ENCODE measurements at places on chromosomes 5 and 9. TPM values are rescaled to one million over a fixed set of nuclear protein-coding genes. Genes with fewer than 3 reads are reported as not detected.
A peak's percentile ranks its signal among the peaks of the same experiment; 100 is the strongest.

PCDHB14 gene
- total RNA-seq, result 8.4 TPM

DBH gene
- 0.08 TPM for total RNA-seq

TLX3 gene
- 0.23 TPM for total RNA-seq

CSF2 gene
- not detected for total RNA-seq

CDH10 gene
- 15.8 TPM for total RNA-seq

CDH12 gene
- 0.26 TPM for total RNA-seq

GRCh38 chr9:24071091-24071490 is 245.1 kb upstream of the ELAVL2 start:
- DNase-seq, result no peak
- no peaks in the 10 kb centered on the region for H3K27me3 ChIP-seq
- H3K36me3 ChIP-seq, result no peaks in the 10 kb centered on the region
- no peaks in the 10 kb centered on the region for H3K4me1 ChIP-seq
- no peak overlapping the region for H3K4me3 ChIP-seq
- no peak overlapping the region for H3K27ac ChIP-seq

- H3K36me3 ChIP-seq, result peaks cover 27% of the 10 kb centered on the region
- no peaks in the 10 kb centered on the region for H3K27me3 ChIP-seq
These were observed 39.9 kb downstream of the STXBP1 start for GRCh38 chr9:127651697-127652610.

DNA sequence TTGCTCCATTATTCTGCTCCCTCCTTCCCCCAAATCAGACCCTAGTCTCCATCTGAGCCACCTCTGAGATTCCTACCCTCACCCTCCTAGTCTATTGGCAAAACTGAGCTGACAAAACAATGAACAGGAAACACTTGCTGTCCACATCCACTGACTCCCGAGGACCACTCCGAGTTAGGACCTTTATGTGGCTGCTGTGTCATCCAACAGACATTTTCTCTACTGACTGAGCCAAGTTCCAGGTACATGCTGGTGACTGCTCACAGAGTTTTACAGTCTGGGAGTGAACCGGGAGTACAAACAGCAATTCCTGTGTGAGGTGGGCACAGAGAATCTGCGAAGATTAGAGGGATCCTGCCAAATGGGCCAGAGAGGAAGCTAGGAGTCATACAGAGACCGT is 39.2 kb downstream of the CFAP90 start:
- H3K4me1 ChIP-seq, result peaks cover 9% of the 10 kb centered on the region
- peaks cover 1% of the 10 kb centered on the region for H3K27me3 ChIP-seq
- DNase-seq, result no peak
- H3K4me3 ChIP-seq, result no peak overlapping the region
- H3K27ac ChIP-seq, result no peak overlapping the region
- no peaks in the 10 kb centered on the region for H3K36me3 ChIP-seq

- no peak for DNase-seq
- H3K36me3 ChIP-seq, result peaks cover 3% of the 10 kb centered on the region
- no peak overlapping the region for H3K27ac ChIP-seq
- no peaks in the 10 kb centered on the region for H3K27me3 ChIP-seq
- peaks cover under 1% of the 10 kb centered on the region for H3K4me1 ChIP-seq
- no peak overlapping the region for H3K4me3 ChIP-seq
These were observed 6.8 kb downstream of the LSM11 start for GRCh38 chr5:157750320-157750719.

DNA sequence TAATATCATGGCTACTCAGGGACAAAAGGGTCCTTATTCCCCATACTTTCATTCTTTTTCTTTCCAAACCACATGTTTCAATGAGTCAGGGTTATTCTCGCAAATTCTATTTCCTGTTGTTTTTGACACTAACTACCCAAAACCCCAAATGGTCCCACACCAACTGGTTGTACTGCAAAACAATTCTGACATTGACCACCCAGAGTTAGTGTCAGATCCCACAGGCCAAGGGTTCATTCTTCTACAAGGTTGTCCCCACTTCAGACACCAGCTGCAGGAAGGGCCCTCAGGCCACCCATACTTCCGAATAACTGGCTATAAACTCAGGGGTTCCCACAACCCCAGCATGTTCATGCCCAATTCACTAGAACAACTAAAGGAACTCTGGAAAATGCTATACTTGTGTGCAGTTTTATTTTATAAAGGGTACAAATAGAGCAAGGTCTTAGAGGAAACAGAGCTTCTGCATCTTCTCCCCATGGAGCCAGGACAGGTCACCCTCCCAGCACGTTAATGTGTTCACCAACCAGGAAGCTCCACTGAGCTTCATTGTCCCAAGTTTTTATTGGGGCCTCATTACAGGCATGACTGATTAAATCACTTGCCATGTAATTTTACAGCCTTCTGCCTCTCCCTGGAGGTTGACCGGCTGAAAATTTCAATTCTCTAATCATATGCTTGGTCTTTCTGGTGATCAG is 334.8 kb downstream of the DRD1 start:
- peaks cover 2% of the 10 kb centered on the region for H3K27me3 ChIP-seq
- no peak overlapping the region for H3K27ac ChIP-seq
- peaks cover 3% of the 10 kb centered on the region for H3K4me1 ChIP-seq
- H3K36me3 ChIP-seq, result no peaks in the 10 kb centered on the region
- no peak overlapping the region for H3K4me3 ChIP-seq

GRCh38 chr9:83975300-83975699 is 4.7 kb downstream of the HNRNPK start:
- peak overlapping the region; percentile 2 for H3K27ac ChIP-seq
- H3K36me3 ChIP-seq, result peaks cover 59% of the 10 kb centered on the region
- peak overlapping the region; percentile 63 for H3K4me3 ChIP-seq
- peaks cover 14% of the 10 kb centered on the region for H3K27me3 ChIP-seq
- peaks cover 27% of the 10 kb centered on the region for H3K4me1 ChIP-seq
- DNase-seq, result no peak

DNA sequence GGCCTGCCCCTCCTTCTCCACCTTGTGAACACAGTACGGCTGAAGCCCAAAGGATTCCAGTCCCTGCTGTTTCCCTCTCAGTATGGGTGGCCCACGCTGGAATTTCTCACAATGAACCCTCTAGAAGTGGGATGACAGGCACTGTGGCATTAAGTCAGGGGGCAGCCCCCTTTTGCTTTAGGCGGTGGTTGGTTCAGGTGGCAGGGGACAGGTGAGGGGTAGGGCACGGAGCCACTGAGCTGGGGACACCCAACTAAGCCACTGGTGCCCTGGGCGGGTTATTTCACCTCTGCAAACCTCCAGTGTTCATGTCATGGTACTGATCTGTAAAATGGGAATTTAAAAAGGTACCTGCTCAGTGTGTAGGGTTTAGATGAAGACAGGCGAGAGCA is 7.6 kb downstream of the SPACA9 start:
- H3K36me3 ChIP-seq, result no peaks in the 10 kb centered on the region
- H3K27me3 ChIP-seq, result peaks cover 8% of the 10 kb centered on the region
- DNase-seq, result no peak
- H3K4me3 ChIP-seq, result no peak overlapping the region
- no peak overlapping the region for H3K27ac ChIP-seq

DNA sequence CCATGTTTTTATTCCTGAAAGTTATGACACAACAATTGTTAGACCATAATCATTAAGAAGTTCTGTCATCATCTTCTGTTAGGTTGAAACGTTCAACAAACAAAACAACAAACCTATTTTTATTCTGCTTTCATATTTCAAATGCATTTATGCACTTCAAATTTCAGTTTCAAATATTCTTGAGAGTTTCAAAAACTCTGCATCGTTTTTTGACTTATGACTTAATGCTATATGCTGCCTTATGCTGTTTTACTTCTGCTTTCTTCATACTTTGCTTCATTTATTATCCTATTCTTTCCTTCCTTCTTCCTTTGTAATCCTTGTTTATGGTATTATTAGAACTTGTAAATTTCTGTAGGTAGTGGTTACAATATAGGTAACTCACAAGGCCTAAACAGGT is 95.0 kb downstream of the PCSK1 start:
- H3K4me1 ChIP-seq, result no peaks in the 10 kb centered on the region
- no peak for DNase-seq
- no peak overlapping the region for H3K27ac ChIP-seq
- no peaks in the 10 kb centered on the region for H3K27me3 ChIP-seq
- no peaks in the 10 kb centered on the region for H3K36me3 ChIP-seq

- H3K27me3 ChIP-seq, result peaks cover 2% of the 10 kb centered on the region
- DNase-seq, result no peak
- no peaks in the 10 kb centered on the region for H3K36me3 ChIP-seq
- H3K27ac ChIP-seq, result no peak overlapping the region
- H3K4me3 ChIP-seq, result no peak overlapping the region
These were observed 61.7 kb downstream of the JMY start for GRCh38 chr5:79297661-79298060.

DNA sequence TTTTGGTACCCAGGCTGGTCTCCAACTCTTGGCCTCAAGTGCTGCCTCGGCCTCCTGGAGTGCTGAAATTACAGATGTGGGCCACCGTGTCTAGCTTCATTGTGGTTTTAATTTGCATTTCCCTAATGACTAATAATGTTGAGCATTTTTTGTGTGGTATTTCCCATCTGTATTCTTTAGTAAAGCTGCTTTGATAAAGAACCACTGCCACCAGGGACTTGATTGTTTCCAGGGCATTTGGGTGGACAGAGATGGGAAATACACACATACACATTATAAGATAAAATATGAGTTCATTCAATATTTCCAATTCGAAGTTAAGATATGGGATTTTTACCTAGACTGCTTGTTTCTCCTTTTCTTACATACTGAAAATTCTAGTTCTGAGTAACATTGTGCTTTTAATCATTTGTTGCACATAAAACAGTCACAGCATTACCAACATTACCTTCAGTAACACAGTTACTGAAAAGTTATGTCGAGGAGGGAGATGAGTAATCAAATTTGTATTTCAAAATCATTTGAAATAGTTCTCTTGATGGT is 28.9 kb downstream of the HABP4 start:
- no peaks in the 10 kb centered on the region for H3K36me3 ChIP-seq
- H3K4me1 ChIP-seq, result no peaks in the 10 kb centered on the region
- no peak overlapping the region for H3K4me3 ChIP-seq
- no peaks in the 10 kb centered on the region for H3K27me3 ChIP-seq

DNA sequence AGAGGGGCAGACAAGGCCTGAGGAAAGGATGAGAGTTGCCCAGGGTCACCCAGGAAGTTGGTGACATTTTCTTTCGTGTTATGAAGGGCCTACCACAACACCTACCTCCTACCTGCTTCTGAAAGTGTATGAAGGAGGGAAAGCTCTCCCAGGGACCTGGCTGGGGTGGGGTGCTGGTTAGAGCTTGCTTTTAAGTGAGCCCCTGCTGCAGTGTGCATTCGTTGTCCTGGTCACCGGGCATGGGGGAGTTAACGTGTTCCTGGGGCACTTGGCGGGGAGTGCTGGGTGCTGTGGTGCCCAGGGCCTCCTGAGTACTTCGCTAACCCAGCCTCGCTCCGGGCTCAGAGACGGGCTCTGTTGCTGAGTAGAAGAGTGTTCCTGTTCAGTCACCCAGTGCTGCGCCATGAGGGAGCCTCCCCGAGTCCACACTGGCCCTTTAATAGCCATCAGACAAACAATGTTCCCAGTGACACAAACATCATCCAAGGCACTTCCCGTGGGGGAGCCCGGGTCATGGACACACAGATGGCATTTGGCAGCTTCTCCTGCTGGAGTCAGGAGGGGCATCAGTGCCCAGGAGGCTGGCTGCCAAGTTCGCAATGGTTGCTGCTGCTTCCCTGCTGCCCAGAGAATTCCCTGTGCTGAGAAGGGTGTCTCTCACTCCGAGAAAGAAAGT is 85.7 kb downstream of the AMBP start:
- no peak overlapping the region for H3K4me3 ChIP-seq
- no peak overlapping the region for H3K27ac ChIP-seq
- no peaks in the 10 kb centered on the region for H3K4me1 ChIP-seq
- DNase-seq, result no peak
- peaks cover 33% of the 10 kb centered on the region for H3K36me3 ChIP-seq

- H3K27ac ChIP-seq, result peak within 1 kb of the TSS; percentile 11
- peaks cover 21% of the 10 kb centered on the region for H3K4me1 ChIP-seq
- H3K27me3 ChIP-seq, result peaks cover 15% of the 10 kb centered on the region
- peak within 1 kb of the TSS; percentile 90 for H3K4me3 ChIP-seq
- peak; percentile 81 for DNase-seq
These were observed at the start of gene GPRIN1 for GRCh38 chr5:176609724-176610434. Gene GPRIN1 (minus strand): TSS chr5:176610156. CDS start chr5:176599834, 10,322 bp downstream.

- H3K4me1 ChIP-seq, result no peaks in the 10 kb centered on the region
- no peak overlapping the region for H3K4me3 ChIP-seq
- H3K36me3 ChIP-seq, result no peaks in the 10 kb centered on the region
- no peaks in the 10 kb centered on the region for H3K27me3 ChIP-seq
- no peak overlapping the region for H3K27ac ChIP-seq
These were observed 102.4 kb upstream of the FAM174A start for GRCh38 chr5:100432741-100433140.

GRCh38 chr5:132962429-132963021 is 909 bp downstream of the AFF4 start:
- peak overlapping the region; percentile 100 for H3K27ac ChIP-seq
- H3K36me3 ChIP-seq, result peaks cover 4% of the 10 kb centered on the region
- H3K27me3 ChIP-seq, result peaks cover 4% of the 10 kb centered on the region
- H3K4me1 ChIP-seq, result peaks cover 18% of the 10 kb centered on the region

DNA sequence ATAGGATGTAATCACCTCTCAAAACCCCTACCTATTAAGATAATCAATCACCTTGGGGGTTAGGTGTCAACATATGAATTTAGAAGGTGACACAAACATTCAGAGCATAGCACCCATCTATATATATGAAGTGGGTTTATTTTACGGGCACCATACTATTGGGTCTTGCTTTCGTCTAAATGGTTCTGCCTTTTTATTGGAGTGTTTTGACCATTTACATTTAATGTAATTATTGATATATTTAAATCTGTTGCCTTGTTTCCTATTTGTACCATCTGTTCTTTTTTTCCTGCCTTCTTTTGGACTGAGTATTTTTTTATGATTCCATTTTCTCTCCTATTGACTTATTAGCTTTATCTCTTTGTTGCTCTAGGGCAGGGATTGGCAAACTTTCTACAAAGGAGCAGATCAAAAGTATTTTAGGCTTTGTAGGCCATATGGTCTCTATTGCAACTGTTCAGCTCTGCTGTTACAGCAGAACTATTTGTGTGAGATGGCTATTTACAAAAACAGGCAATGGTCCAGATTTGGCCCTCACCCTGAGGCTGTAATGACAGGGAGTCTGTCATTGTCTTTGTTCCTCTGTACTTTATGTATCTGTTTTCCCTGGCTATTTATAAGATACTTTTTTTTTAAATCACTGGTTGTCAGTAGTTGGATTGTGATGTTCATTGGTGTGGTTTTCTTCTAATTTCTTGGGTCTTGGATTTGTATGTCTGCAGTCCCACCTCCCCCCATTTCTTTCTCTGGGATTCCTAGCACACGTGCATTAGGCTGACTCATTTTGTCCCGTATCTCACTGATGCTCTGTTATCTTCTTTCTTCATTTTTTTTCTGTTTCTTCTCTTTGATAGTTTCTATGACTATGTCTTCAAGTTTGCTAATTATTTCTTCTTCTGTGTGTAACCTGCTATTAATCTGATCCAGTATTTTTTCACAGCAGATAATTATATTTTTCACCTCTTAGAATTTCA is 127.1 kb downstream of the DAB2IP start:
- peaks cover 4% of the 10 kb centered on the region for H3K4me1 ChIP-seq
- H3K27me3 ChIP-seq, result peaks cover 19% of the 10 kb centered on the region
- DNase-seq, result no peak
- H3K27ac ChIP-seq, result no peak overlapping the region
- H3K4me3 ChIP-seq, result no peak overlapping the region

Measured in endothelial cell (in vitro differentiated cells).